ENCODE measurements at places on chromosomes 6 and 20. TPM values are rescaled to one million over a fixed set of nuclear protein-coding genes. Genes with fewer than 3 reads are reported as not detected.

RAMACL gene
- 0.14 TPM for total RNA-seq

TSBP1 gene
- not detected for total RNA-seq

BPIFB1 gene
- total RNA-seq: not detected

SOX18 gene
- 0.75 TPM for total RNA-seq

BPI gene
- total RNA-seq: not detected

MROH8 gene
- 1.6 TPM for total RNA-seq

DEFB124 gene
- total RNA-seq: not detected

ECT2L gene
- total RNA-seq: not detected

F13A1 gene
- not detected for total RNA-seq

PLAGL1 gene
- total RNA-seq: 4.1 TPM

SLC26A8 gene
- not detected for total RNA-seq

All from T-helper 2 cell treated with Interferon-gamma antibody and Interleukin-4, amounts not matched to agents 100 ng/mL and 5 ng/mL, for 36 hours (primary cell).